ENCODE measurements at places on chromosomes 11 and 22. TPM values are rescaled to one million over a fixed set of nuclear protein-coding genes. Genes with fewer than 3 reads are reported as not detected.
A peak's percentile ranks its signal among the peaks of the same experiment; 100 is the strongest.

- DNase-seq = no peak
- peaks cover 4% of the 10 kb centered on the region for H3K4me1 ChIP-seq
- no peaks in the 10 kb centered on the region for H3K36me3 ChIP-seq
- no peak overlapping the region for H3K4me3 ChIP-seq
- no peak overlapping the region for H3K27ac ChIP-seq
These were observed 382.5 kb upstream of the KIRREL3 start for GRCh38 chr11:127383026-127383425.

DNA sequence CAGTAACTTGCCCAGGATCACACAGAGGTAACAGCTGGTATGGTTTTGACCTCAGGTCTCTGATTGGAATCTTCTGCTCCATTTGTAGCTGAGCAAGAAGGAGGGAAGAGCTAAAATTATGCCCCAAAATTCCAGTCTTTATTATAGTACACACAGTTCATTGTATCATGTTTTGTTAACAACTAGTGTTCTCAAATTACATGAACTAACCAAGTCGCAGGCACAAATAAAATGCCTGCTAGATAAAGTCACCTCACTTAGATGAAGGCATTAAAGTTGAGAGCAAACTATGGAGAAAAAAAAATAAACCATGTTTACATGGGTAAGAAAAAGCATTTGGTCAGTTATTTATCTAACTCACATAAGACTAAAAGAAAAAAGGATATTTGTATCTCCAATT is 58.8 kb downstream of the PDGFD start:
- H3K4me1 ChIP-seq = peaks cover 3% of the 10 kb centered on the region
- no peaks in the 10 kb centered on the region for H3K27me3 ChIP-seq
- H3K4me3 ChIP-seq = no peak overlapping the region
- H3K36me3 ChIP-seq = no peaks in the 10 kb centered on the region

DNA sequence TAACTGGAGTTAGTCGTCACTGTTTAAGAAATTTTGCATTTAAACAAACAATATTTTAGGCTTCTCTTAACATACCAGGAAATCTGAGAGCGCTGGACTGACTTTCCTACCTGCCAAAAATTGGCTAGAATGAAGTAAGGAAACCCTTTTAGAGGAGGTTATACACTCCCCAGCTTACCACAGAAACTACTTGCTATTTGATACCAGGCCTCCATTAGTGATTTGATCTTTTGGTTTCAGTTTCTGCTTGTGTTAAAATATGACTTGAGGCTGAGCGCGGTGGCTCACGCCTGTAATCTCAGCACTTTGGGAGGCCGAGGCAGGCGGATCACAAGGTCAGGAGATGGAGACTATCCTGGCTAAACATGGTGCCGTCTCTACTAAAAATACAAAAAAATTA is 419.9 kb downstream of the LRRC4C start:
- no peak for DNase-seq
- H3K4me3 ChIP-seq = no peak overlapping the region
- H3K27ac ChIP-seq = peak overlapping the region; percentile 7
- H3K36me3 ChIP-seq = no peaks in the 10 kb centered on the region

GRCh38 chr22:42432020-42432596 is at the start of gene NFAM1:
NFAM1 (minus strand) TSS chr22:42432403; CDS start chr22:42432357, 46 bp downstream.
- H3K27me3 ChIP-seq = peaks cover 50% of the 10 kb centered on the region
- DNase-seq = no peak
- H3K4me1 ChIP-seq = no peaks in the 10 kb centered on the region

The NUCB2 gene
- 52.8 TPM for total RNA-seq

GRCh38 chr11:74147199-74147929 is 23.4 kb downstream of the C2CD3 start:
- peaks cover 13% of the 10 kb centered on the region for H3K36me3 ChIP-seq
- no peak for DNase-seq
- no peaks in the 10 kb centered on the region for H3K27me3 ChIP-seq

- no peak overlapping the region for H3K4me3 ChIP-seq
- no peaks in the 10 kb centered on the region for H3K4me1 ChIP-seq
- H3K27ac ChIP-seq = no peak overlapping the region
- DNase-seq = no peak
- peaks cover 7% of the 10 kb centered on the region for H3K27me3 ChIP-seq
These were observed 866.0 kb downstream of the BRD1 start for GRCh38 chr22:48961705-48962104.

The KRTAP5-2 gene
- not detected for total RNA-seq

The MOV10L1 gene
- total RNA-seq = 0.22 TPM

DNA sequence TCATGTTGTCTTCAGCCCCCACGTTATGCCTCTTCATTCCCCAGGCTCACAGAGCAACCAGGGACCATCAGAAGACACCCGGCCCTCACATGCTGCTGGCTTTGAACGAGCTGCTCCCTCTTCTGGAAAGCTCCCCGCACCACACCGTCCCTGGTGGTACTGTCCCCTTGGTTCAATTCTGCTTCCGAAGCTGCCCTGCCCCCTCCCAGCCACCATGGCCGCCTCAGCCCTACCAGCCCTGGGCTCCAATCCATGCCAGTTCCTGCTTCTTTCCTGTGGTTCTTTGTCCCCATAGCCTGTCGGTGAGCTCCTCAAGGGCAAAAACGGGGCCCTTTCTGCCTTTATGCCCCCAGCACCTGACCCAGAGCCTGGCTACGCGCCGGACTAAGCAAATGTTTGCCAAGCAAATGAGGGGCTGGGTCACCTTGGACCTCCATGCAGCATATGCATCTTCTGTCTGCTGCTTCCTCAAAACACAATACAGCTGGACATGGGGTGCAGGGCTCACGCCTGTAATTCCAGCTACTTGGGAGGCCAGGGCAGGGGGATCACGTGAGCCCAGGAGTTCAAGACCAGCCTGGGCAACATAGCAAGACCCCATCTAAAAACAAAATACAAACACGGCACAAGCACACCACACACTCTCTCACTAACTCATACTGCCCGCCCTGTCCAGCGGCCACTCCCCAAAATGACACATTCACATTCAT is 21.3 kb downstream of the TNKS1BP1 start:
- H3K4me1 ChIP-seq = peaks cover 25% of the 10 kb centered on the region
- peaks cover 44% of the 10 kb centered on the region for H3K36me3 ChIP-seq
- no peak overlapping the region for H3K4me3 ChIP-seq

DNA sequence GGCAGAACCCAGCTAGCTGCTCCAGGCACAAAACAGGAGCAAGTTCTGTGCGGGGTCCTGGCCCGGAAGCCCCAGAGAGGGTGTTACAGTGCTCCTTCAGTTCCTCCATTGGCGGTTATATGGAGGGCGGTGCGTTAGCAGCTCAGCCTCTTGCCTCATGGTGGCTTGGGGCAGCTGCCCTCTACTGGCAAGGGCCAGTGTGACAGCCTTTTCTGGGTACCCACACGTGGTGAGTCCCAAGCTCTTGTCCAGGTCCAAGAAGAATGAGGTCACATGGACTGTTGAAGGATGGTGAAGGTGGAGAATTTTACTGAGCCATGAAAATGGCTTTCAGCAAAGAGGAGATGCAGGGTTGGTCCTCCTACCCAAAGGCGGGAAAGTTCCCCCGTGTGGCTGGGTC is 100.5 kb downstream of the WT1 start:
- H3K4me3 ChIP-seq = no peak overlapping the region
- H3K36me3 ChIP-seq = no peaks in the 10 kb centered on the region
- peaks cover 5% of the 10 kb centered on the region for H3K4me1 ChIP-seq
- H3K27me3 ChIP-seq = peaks cover 40% of the 10 kb centered on the region
- no peak overlapping the region for H3K27ac ChIP-seq

- no peak overlapping the region for H3K4me3 ChIP-seq
- H3K4me1 ChIP-seq = peaks cover 6% of the 10 kb centered on the region
- no peaks in the 10 kb centered on the region for H3K36me3 ChIP-seq
- no peak overlapping the region for H3K27ac ChIP-seq
- H3K27me3 ChIP-seq = no peaks in the 10 kb centered on the region
These were observed 218.2 kb upstream of the CCDC179 start for GRCh38 chr11:23078289-23078971.

GRCh38 chr11:110438017-110438416 is 8.3 kb downstream of the FDX1 start:
- no peak for DNase-seq
- peaks cover 9% of the 10 kb centered on the region for H3K4me1 ChIP-seq
- H3K4me3 ChIP-seq = no peak overlapping the region
- H3K27me3 ChIP-seq = no peaks in the 10 kb centered on the region

- H3K27ac ChIP-seq = no peak overlapping the region
- H3K4me1 ChIP-seq = peaks cover 40% of the 10 kb centered on the region
- H3K4me3 ChIP-seq = no peak overlapping the region
- DNase-seq = no peak
- H3K27me3 ChIP-seq = no peaks in the 10 kb centered on the region
These were observed 116.8 kb upstream of the NNMT start for GRCh38 chr11:114179234-114179941.

The OR5P2 gene
- total RNA-seq = not detected

GRCh38 chr11:80722629-80723028 is 1281.8 kb upstream of the TENM4 start:
- H3K27ac ChIP-seq = no peak overlapping the region
- no peak overlapping the region for H3K4me3 ChIP-seq
- peaks cover 6% of the 10 kb centered on the region for H3K4me1 ChIP-seq

DNA sequence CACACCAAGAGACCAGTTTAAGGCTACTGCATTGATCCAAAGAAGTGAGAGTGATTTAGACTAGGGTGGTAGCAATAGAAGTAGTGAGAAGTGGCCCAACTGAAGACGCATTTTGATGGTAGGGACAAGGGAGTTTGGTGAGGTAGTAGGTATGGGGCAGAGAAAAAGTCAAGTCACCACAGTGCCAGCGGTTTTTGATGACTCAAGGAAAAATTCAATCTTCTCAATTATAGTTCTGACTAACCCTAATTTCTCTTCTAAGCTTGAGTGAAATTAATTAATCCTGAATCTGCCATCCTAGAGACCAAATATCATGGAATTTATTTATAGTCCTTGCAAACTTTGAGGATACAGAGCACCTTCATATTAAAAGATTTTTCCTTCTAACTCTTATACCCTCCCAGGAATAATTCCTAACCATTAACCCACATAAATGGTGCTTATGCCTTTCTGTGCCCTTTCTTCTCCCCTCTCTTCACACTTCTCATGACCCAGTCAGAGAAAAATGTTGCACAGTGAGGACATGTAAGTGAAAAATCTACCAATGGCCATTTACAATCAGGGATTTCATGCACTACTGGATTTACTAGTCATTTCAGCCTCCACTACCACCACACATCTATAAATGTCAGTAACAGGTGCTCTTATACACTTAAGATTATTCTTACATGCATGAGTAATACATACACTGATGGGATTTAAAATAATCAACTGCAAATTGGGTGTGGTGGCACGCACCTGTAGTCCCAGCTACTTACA is 45.9 kb upstream of the ARHGAP32 start:
- H3K27me3 ChIP-seq = no peaks in the 10 kb centered on the region
- no peak overlapping the region for H3K27ac ChIP-seq
- no peak for DNase-seq
- no peak overlapping the region for H3K4me3 ChIP-seq

DNA sequence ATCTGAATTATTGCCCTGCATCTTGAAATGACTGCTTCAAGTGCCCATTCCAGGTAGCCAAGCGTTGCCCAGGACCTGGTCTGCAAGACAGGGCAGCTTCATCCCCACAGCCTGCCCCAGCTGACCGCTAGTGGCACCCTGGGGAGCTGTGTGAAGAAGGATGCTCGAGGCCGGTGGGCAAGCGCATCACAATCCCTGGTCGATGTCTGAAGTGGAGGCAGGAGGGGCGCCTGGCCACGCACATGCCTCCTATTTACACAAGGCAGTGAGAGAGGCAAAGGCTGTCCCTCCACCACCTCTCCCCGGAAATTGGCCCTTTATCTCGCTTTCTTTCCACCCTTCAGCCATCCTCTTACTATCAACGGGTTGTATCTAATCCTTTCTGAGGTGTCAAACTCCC is 28.1 kb upstream of the PHF21A start:
- H3K4me3 ChIP-seq = no peak overlapping the region
- peaks cover 27% of the 10 kb centered on the region for H3K27me3 ChIP-seq
- H3K27ac ChIP-seq = no peak overlapping the region
- no peaks in the 10 kb centered on the region for H3K4me1 ChIP-seq
- no peak for DNase-seq
- no peaks in the 10 kb centered on the region for H3K36me3 ChIP-seq

- no peak for DNase-seq
- no peak overlapping the region for H3K27ac ChIP-seq
- H3K4me3 ChIP-seq = no peak overlapping the region
- peaks cover 10% of the 10 kb centered on the region for H3K4me1 ChIP-seq
- no peaks in the 10 kb centered on the region for H3K27me3 ChIP-seq
- H3K36me3 ChIP-seq = peaks cover 1% of the 10 kb centered on the region
These were observed 208.0 kb downstream of the CASP12 start for GRCh38 chr11:104690241-104690640.

- H3K36me3 ChIP-seq = no peaks in the 10 kb centered on the region
- H3K4me1 ChIP-seq = peaks cover 3% of the 10 kb centered on the region
- no peak overlapping the region for H3K4me3 ChIP-seq
- no peaks in the 10 kb centered on the region for H3K27me3 ChIP-seq
- DNase-seq = no peak
These were observed 9.9 kb downstream of the MTMR2 start for GRCh38 chr11:95913830-95914615.

DNA sequence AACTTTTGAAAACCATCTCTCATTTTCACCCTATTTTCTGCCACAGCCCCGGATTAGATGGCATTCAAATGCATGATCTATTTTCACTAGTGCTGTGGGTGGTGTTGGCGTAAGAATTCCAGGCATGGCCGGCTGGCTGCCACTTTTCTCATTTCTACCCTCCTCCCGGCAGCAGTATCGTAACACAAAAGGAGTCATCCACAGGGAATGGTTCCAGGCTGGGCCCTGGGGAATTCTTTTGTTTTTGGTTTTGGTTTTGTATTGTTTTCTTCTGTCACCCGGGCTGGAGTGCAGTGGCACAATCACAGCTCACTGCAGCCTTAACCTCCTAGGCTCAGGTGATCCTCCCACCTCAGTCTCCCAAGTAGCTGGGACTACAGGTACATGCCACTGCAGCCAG is 13.8 kb downstream of the JAML start:
- no peaks in the 10 kb centered on the region for H3K27me3 ChIP-seq
- H3K4me3 ChIP-seq = no peak overlapping the region
- peaks cover 19% of the 10 kb centered on the region for H3K4me1 ChIP-seq
- H3K36me3 ChIP-seq = no peaks in the 10 kb centered on the region
- no peak overlapping the region for H3K27ac ChIP-seq

DNA sequence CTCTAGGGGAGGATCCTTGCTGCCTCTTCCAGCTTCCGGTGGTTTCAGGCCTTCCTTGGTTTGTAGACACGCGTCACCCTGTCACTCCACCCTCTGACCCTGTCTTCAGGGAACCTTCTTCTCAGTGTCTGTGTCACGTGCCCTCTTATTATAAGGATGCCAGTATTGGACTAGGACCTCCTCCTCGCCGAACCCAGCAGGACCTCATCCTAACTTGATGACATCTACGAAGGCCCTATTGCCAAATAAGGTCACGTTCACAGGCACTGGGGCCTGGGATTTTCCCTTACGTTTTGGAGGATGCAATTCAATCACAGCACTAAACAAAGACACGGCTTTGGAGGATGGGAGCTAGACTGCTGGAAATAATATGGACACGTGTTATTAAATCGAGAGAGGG is 408.7 kb downstream of the BRD1 start:
- no peak overlapping the region for H3K4me3 ChIP-seq
- no peak for DNase-seq
- H3K27ac ChIP-seq = no peak overlapping the region
- peaks cover 11% of the 10 kb centered on the region for H3K4me1 ChIP-seq
- H3K27me3 ChIP-seq = peaks cover 24% of the 10 kb centered on the region

- peaks cover 11% of the 10 kb centered on the region for H3K4me1 ChIP-seq
- no peaks in the 10 kb centered on the region for H3K27me3 ChIP-seq
- DNase-seq = peak; percentile 59
- peak within 1 kb of the TSS; percentile 93 for H3K4me3 ChIP-seq
These were observed at the start of gene PLEKHA7 for GRCh38 chr11:17014321-17014832. PLEKHA7 (minus strand) TSS chr11:17014414; CDS start chr11:17014401, 13 bp downstream.

The MPEG1 gene
- not detected for total RNA-seq

The B4GALNT4 gene
- total RNA-seq = 277 TPM
